ENCODE measurements at places on chromosomes 5 and 9.

DNA sequence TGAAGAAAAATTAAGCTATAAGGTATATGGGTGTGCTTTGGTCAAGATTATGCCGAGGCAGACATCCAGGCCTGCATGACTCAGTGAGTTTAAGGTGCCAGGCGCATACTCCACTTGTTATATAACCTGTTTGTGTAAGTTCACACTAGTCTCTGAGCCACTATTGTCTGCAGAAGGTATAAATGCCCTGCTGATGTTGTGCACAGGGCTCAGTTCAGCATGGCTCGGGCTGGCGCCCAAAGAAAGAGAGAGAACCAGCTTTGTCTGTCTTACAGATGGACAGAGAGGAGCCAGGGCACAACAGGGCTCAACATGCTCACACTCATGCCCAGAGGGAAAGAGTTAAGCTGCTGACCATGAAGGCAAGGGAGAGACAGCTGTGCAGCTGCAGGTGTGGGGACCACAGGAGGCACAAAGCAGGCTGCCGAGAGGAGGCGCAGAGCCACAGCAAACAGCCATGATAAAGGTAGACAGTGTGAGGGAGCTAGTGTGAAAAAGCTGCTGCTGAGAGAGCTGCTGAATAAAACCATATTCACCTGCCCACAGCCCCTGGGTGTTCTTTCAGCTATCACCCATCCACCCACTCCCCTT is 1587.6 kb upstream of the C9orf72 start:
- no peak for DNase-seq

GRCh38 chr5:15387931-15388524 is 112.0 kb upstream of the FBXL7 start:
- no peak for DNase-seq

GRCh38 chr5:153432583-153432982 is 57.9 kb upstream of the GRIA1 start:
- DNase-seq: no peak

- no peak for DNase-seq
These were observed 21.1 kb downstream of the NDST1 start for GRCh38 chr5:150528924-150529546.

- DNase-seq: no peak
These were observed 141.4 kb downstream of the KIF4B start for GRCh38 chr5:155154973-155155372.

DNA sequence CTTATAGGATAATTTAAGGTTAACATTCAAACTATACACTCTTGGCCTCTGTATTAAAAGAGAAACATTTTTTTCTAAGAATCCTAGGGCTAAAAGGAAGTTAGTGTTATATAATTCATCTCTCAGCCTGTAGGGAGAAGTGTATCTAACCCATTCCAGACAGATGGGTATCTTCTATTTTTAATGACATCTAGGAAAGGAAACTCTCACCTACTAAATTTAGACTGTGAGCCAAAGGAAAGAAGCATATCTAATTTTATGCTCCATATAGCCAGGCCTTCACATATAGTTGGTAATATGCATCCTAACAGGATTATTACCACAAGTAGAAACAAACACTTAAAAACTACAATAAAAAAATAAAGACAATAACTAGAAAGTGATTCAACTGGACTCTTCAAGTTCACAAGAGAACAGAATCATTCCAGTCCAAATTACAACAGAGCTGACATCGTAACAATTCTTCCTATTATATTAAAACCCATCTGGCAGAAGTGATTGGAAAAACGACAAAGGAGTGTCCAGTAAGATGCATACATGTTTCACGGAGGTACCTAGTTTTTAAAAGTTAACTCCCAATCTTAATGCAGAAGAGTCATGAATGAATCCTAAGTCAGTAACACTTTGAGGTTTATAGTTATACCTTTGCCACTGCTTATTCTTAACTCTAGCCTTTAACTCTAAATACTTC is 39.4 kb downstream of the SCAI start:
- DNase-seq: no peak

DNA sequence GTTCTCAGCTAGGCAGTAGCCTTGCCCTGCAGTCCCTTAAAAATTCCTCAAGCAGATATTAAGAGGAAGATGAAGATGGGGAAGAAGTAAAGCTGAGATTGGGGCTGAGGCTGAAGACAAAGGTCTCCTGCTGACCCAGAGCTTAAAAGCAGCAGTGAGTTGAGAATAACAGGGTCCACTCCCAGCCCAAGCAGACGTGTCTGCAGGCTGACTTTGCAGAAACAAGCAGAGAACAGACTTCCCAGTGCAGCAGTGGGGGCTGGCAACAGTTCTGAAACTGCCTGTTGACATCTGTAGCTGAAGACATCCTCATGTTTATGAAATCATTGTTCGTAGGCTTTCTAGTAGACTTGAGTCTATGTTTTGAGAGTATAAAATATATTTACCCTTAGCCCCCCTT is 1.1 kb downstream of the CTXN3 start:
- DNase-seq: no peak

DNA sequence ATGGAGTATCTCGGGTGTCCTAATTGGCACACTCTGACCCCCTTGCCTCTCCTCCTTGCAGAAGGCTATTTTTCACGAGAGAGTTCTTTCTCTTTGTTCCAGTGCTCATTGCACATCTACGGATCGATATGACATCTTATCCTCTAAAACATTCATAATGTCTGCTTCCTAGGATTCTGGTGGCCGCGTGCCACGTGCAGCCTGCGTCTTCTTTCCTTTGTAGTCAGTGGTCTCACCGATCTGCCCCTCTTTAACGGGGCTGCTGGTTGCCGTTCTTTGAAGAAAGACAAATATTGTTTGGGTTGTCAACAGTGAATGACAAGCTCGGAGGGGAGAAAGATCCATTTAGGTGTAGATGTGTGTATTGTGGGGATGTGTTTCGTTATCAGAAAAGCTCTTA is 252.4 kb upstream of the WWC1 start:
- DNase-seq: no peak

- DNase-seq: no peak
These were observed 133.0 kb downstream of the GNA14 start for GRCh38 chr9:77514886-77515711.

- no peak for DNase-seq
These were observed 101.7 kb downstream of the ARRDC3 start for GRCh38 chr5:91281401-91281800.

- no peak for DNase-seq
These were observed 107.2 kb downstream of the RASGRF2 start for GRCh38 chr5:81067406-81067805.

DNA sequence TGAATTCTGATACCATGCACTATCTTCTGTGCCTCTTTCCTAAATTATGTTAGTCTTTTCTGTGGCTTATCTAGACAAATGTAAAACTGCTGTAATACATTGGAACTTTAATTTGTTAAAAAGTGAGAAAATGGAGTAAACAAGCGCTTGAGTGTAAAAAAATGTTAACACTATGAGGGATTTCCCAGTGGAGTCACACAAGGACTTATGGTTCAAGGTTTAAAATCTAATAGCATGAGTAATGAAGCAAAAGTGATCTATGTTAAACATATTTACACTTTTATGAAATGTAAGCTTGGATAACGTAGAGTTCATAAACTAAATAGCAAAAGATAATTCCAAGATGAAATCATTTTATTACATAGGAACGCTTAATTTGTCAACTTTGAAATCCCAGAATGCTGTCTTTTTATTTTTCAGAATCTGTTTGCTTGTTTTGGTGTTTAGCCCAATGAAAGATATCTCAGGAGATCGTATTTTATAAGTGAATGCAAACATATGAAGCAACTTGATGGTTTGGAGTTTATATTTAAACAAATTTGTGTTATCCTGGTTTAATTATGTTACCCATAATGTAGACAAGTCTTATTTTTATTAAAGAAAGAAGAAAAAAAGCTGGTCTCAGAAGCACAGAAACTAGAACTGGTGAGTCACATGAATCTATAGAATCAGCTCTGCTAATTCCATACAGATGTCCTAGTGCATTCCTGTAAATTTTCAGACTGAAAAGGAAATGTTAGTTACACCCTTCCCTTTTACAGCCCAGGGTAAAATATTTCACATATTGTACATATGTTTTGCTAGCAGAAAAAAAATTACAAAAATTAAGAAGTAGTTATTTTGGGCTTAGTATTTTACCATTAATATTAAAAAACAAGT is 34.2 kb upstream of the FBN2 start:
- no peak for DNase-seq

DNA sequence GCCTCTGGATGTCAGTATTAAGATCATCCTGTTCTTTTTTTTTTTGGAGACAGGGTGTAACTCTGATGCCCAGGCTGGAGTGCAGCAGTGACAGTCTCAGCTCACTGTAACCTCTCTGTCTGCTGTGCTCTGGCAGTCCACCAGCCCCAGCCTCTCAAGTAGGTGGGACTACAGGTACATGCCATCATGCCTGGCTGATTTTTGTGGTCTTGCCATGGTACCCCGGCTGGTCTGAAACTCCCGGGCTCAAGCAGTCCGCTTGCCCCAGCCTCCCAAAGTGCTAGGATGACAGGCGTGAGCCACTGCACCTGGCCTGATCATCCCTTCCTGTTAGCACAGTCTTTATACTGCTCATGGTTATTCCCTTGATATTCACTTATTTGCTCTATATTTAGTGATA is 3.5 kb downstream of the KDM4C start:
- DNase-seq: no peak

- no peak for DNase-seq
These were observed 40.6 kb downstream of the SGCD start for GRCh38 chr5:156367597-156367996.

DNA sequence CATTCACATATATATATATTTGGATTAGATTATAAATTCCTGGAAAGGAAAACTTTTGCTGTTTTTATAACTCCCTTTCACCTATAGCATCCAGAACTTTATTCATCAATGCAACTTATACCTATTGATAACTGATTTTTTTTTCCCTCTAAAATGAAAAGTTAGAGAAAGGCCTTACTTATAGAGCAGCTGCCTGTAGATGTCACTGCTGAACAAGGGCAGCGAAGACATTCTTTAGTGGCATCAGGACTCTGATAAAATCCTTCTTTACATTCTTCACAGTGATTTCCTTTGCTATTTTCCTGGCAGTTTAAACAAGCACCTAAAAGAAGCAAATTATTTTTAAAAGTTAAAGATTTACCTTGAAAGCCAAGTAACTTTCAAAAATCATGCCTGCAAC is 32.3 kb upstream of the CDK5RAP2 start:
- no peak for DNase-seq

GRCh38 chr5:7657153-7657552 is 193.8 kb downstream of the CFAP90 start:
- no peak for DNase-seq

DNA sequence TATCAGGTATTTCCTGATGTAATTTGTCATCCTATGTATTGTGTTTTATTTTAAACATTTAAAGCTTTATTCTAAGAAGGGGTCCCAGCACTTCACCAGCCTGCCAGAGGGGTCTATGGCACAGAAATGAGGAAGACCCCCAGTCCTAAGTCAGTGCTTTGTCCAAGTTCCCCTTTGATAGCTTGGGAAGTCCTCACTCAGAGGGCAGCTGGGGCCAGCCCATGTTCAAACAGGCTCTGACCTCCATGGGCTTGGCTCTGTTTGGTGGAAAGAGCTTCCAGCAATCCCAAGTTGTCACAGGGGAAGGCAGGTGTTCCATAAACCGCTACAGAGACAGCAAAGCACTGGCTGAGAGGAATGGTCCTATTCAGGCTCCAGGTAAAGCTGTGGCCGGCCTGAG is 26.6 kb upstream of the AKNA start:
- DNase-seq: no peak

DNA sequence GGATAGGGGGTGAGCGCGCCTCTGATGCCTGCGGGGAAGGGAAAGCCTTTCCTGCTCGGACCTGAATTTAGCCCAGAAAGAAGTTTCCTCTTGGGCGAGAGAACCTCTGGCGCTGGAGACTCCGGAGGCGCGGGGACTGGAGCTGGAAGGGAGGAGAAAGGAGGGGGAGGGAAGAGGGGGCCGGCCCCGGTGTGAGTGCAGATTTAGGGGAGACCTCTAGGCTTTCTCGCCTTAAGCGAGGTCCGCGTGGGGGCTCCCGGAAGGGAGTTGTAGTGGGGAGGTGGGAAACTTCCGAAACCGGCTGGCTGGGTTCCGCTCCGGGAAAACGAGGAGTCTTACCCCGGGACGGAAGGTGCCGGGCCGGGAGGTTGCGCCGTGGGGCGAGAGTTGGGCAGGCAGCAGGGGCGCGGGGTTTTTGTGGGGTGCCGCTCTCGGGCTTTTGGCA is 1.3 kb downstream of the PCSK5 start:
- no peak for DNase-seq

DNA sequence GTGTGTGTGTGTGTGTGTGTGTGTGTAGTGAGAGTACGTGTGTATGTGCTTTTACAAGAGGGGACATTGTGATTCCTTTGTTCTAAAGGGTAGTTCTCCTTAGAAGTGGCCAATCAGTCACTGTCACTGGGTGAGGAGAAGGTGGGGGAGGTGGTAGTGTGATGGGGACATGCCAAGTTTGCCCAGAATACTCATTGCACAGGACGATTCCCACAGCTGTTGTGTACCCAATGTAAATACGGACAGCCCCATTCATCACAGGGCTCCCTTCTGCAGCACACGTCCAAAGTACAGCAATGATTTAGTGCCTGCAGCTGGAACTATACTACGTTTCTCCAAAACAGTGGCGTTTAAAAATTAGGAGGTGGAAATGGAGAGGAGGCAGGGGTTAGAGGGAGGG is 287.8 kb downstream of the TLR4 start:
- no peak for DNase-seq

- DNase-seq: no peak
These were observed 111.4 kb downstream of the LHX2 start for GRCh38 chr9:124122813-124123462.

GRCh38 chr5:6483880-6484382 is 35.3 kb downstream of the UBE2QL1 start:
- DNase-seq: no peak
